MM.1S (cell line): ENCODE measurements at places on chromosomes 7 and 10.

GRCh38 chr7:96508371-96508770 lies 186.5 kb upstream of the SLC25A13 start:
- DNase-seq, result no peak

- DNase-seq, result peak; percentile 61
Measured at GRCh38 chr10:60114765-60115586, 208.6 kb upstream of the CCDC6 start.

- DNase-seq, result peak; percentile 46
Measured at GRCh38 chr7:20778063-20778721, 8.5 kb downstream of the SP8 start.

GRCh38 chr7:158348446-158348845 lies 239.2 kb downstream of the PTPRN2 start:
- DNase-seq, result no peak
